ENCODE measurements at places on chromosomes 5 and 9.

DNA sequence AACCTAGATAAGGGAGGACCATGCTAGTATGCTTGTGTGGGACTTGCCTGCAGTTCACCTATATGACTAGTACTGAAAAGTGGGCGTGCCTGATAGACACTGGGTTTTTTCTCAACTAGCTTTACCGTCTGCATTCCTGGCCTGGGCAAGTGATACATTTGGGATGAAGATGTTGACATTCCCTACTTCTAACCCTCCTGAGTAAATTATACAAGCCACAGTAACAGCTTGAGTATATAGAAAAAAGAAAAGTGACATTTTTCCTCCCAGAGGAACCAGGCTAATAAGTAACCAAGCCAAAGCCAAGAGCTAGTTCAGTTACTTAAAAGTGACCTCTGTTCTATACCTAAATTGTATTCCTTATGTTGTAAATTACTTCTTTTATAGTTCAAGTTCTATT is 153.8 kb upstream of the CYLC2 start:
- DNase-seq = no peak

DNA sequence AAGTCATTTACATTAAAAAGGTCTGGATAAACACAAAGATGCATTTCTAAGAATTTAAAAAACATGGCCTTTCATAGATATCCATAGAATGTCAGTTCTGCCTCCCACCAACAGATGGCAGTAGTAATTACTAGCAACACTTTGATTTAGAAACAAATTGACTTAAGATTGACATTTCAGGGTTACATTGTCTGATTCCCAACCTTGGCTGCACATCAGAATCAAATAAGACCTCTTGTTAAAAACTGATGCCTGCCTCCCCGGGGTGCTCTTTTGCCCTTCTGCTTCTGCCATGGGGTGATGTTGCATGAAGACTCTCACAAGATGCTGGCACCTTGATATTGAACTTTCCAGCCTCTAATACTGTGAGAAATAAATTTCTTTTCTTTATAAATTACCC is 146.2 kb upstream of the GPR151 start:
- no peak for DNase-seq

GRCh38 chr9:2163231-2163885 is 148.2 kb downstream of the SMARCA2 start:
- no peak for DNase-seq

DNA sequence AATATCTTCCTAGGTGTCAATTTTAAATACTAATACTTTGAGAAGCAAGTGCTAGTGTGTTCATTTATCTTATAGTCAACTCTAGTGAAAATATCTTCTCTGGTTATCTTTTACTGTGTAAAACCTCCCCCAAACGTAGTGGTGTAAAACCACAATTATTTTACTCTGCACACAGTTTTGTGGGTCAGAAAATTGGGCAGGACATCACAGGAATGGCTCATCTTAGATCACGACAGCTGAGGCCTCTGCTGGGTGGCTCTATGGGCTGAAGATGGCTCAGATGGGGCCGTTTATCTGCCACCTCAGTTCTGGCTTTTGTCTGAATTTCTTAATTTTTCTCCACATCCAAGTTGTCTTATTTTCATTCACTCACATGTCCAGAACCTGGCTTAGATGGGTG is 457.2 kb upstream of the ACTBL2 start:
- DNase-seq = no peak

- DNase-seq = no peak
Measured at GRCh38 chr9:76027416-76027815, 136.9 kb downstream of the PCSK5 start.

DNA sequence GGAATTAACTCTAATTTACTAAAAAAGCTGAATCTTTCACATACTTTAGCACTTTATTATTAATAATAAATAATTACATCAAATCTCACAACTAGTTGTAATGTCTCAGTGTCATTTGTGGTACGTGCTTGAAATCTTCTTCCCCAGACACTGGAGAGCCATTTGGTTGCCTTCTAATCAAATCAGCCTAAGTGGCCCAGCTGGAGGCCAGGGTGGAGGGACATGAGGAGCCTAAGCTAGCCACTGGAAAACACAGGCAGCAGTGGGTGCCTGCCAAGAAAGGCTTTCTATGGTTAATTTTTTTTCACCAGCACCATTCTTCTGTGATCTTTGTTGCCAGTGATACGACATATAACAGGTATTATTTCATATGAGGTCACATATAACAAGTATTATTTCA is 117.0 kb downstream of the ERCC6L2 start:
- DNase-seq = no peak

DNA sequence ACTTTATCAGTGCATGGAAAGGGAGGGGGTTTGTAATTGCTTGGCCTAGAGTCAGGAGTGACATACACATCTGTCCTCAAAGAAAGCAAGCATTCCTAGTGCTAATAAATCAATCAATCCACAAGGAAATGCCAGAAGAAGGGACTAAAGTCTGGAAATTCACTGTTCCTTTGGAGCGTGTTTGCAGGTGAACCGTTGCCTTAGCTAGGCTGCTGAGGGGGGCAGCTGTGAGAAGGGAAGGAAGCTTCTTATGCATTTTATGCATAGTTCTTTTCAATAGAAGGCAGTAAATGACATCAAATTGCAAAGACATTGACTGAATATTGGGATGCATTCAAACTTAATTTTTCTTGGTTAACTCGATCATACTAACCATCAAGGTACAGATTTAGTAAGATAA is 1092.5 kb upstream of the SEMA6A start:
- DNase-seq = no peak

DNA sequence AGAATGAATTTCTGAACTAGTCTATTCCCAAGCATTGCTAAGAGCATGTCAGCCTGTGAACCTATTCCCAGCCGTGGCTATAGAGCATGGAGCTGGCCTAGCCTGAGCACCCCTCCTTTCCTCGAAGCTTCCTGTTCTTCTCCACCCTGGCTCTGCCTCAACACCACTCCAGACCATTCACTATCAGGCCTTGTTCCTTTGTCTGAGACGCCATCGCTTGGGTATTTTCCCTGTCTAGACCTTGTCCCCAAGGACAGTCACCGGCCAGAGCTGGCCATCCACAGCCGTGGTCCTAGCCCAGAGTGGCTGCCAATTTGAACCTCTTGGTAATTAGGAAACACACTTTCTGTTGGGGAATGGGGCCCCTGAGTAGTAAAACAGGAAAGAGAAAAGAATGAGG is 105.8 kb downstream of the LIFR start:
- DNase-seq = no peak

GRCh38 chr9:34962546-34962945 is 4.5 kb downstream of the PHF24 start:
- no peak for DNase-seq

GRCh38 chr9:69386651-69387050 is 61.6 kb downstream of the ENTREP1 start:
- DNase-seq = no peak

DNA sequence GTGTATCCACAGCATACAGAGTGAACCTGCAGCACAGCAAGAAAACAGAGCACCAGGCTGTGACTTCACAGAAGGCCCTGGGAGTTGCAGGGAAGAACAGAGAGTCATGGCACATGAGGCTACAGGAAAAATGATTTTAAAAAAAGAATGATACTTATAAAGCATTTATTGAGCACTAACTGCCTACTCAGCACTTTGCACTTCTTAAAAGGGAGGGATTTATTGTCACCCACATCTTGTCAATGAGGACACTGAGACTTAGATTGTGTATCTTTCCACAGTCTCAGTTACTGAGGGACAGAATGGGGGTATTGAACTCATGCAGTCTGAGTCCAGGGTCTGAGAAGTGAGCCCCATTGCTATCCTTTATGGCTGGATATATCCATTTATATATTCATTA is 244.6 kb upstream of the TRIM32 start:
- no peak for DNase-seq

DNA sequence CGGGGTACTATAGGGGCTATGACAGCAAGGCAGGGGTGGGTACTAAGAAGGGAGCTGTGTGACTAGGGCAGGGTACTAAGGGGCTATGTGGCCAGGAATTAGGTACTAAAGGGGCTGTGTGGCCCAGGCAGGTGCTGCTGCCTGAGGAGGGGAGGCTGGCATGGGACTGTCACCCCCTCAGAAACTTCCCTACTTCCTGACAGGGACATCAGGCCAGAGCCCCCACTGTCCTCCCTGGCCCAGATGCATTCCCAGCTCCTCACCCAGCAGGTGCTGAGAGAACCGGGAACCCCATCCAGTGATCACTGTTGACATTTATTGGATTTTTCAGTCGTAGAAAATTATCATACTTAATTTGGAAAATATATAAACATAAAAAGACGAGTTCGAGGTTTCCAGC is 26.6 kb downstream of the IRX2 start:
- DNase-seq = no peak

DNA sequence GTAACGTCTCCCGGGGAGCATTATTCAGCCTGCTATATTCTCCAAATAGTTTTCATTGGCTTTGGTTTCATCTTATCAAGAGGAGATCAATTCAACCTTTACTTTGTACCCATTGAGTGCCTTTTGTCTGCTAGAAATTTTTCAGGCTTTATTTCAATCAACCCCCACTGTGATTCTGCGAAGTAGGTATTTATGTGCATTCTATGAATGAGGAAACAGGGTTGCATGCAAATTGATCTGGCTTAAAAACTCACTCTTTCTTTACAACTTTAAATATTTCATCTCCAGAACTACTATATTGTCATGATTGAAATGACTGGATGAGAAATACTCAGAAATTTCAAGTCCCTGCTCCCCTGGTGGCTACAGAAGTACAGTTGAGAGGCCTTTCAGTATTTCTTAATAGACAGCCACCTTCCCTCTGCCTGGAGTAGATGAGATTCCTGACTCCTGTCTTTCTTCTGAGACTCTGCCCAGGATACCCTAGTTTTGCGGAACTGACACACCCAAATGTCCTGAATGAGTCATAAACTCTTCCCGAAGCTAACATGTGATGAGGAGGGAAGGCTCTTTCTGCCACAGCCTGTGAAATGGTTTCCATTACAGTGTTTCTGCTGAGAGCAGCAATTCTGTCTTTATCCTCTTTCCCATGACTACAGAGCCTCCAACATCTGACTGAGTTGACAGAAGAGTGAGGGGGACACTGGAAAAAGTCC is 52.6 kb upstream of the TNC start:
- no peak for DNase-seq

GRCh38 chr9:37369671-37370070 is 52.8 kb upstream of the GRHPR start:
- no peak for DNase-seq

DNA sequence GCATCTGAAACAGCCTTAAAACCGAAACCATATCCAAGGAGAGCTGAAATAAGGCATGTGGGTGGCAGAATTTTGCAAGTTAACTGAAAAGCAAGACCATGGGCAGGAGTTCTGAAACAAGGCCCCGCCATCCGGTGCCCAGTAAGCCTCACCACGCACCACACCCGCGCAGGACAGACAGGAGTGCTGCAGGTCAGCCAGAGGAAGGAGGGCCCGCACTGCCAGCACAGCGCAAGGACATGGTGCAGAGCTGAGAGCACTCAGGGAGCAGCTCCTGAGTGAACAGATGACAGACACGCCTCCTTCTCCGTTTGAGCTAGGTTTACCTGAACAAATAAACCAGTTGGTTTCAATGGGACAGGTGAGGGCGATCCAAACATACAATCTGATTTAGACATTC is 16.5 kb upstream of the ISCA1 start:
- DNase-seq = no peak

DNA sequence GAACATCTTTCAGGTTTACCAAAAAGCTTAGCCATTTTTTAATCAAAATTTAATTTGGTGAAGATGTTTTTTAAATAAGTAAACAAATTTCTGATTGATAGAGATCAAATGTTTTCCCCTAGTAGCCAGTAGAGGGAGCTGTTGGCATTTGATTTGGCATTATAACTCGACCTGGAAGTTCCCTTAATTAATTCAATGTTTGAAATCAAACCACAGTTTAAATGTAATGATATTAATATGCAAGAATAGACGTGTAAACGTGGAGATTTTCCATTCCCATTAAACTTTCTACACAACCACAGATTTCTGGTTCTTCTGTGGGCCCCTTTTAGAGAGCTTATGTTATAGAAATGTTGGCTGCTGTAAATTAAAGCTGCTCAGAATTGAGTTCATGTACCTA is 148.1 kb upstream of the MPDZ start:
- DNase-seq = no peak

- no peak for DNase-seq
Measured at GRCh38 chr5:82922086-82922734, 155.0 kb downstream of the TMEM167A start.

DNA sequence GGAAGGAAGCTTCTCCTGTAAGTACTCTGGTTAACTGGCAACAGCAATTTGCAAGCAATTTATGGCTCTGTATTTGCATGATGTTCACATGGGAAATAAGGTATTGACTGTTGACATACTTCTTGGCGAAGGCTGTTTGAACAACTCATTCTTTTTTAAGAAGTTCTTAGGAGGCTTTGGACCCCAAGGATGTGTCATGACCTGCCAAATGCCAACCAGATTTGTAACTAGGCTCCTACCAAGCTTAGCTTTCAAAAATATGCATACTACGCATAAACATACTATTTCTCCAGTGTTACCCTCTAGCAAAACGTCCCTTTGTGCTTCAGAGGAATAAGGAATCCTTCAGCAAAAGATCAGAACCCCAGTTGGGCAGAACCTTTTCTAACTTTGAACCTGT is 165.2 kb upstream of the MSX2 start:
- DNase-seq = no peak

DNA sequence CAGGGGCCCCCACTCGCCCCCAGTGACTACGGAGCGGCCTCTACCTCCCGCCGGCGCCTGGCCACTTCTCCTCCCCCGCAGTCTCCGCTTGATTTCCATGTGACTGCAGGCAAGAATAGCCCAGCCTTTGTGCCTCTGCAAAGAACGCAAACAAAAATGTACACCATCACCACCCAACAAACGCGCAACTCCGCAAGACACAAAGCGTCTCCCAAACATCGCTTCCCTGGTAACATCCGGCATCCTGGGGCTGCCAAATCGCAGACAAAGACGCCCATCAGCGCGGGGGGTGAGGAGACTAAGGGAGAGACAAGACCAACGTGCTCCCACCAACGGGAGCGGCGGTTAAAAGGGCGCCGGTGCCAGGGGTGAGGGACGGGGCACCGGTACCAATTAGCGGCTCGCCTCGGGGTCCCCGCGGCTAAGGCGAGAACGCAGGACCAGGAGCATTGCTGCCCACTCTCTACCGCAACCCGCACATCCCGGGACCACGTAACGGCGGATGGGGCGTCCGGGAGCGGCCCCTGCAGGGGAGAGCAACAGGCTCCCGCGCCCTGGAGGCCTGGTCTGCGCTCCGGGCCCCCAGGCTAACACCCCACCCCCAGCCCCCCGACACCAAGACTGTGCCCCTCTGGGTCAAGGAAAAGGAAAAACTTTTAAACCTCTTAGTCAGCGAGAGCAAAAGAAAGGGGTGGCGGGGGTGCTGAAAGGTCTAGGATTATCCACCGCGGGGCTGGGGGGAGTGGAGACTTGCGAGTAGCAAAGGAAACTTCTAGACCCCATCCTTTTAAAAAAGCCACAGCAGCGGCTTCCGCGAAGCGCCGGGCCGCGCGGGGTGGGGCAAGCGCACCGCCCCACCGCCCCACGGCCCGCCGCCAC is 885 bp downstream of the MPDZ start:
- no peak for DNase-seq

DNA sequence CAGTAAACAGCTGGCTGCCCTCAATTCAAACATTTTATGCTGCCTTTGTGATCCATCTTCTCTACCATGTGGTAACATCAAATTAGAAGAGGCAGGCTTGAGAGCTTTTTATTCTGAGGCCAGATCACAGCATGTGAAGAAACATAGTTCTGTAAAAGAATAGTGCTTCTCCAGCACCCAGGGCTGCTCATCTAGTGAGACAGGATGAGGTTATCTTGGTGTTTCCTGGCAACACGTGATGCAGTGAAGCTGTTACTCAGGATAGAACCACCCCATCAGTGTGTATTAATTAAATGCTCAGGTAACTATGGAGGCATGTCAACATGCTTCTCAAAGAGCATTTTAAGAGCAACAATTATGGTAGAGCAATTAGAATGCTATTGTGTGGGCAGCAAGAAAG is 400.5 kb upstream of the ACO1 start:
- no peak for DNase-seq

Measured in activated CD4-positive, alpha-beta memory T cell treated with anti-CD3 and anti-CD28 coated beads for 36 hours (primary cell).